ENCODE measurements at places on chromosomes 4 and X. TPM values are rescaled to one million over a fixed set of nuclear protein-coding genes. Genes with fewer than 3 reads are reported as not detected.

Gene TRIML2
- total RNA-seq: not detected

Gene HERC5
- total RNA-seq: 2.2 TPM

Gene DUSP9
- total RNA-seq: not detected

Gene SUPT20HL2
- not detected for total RNA-seq

Gene SPANXN4
- not detected for total RNA-seq

Gene SRPX
- 85.9 TPM for total RNA-seq

Gene FAM47A
- not detected for total RNA-seq

Gene KLB
- not detected for total RNA-seq

Gene SLC16A2
- 17.1 TPM for total RNA-seq

Gene F8A2
- not detected for total RNA-seq

Gene TRO
- 47.0 TPM for total RNA-seq

Gene SOX3
- not detected for total RNA-seq

Gene SSX4B
- not detected for total RNA-seq

Gene ZDHHC15
- 2.9 TPM for total RNA-seq

Gene SSX2B
- total RNA-seq: not detected

Gene COX7B2
- not detected for total RNA-seq

Gene KIT
- 17.6 TPM for total RNA-seq

Gene TCEAL7
- total RNA-seq: 292 TPM

Gene ADGRG2
- total RNA-seq: 4.3 TPM

Gene AWAT1
- total RNA-seq: not detected

Gene NMU
- total RNA-seq: 6.2 TPM

Gene SSX3
- not detected for total RNA-seq

Gene TLL1
- 11.9 TPM for total RNA-seq

Gene ESX1
- not detected for total RNA-seq

Gene CENPI
- 11.2 TPM for total RNA-seq

Gene ADAM29
- total RNA-seq: not detected

Gene EXOC1
- 47.0 TPM for total RNA-seq

Gene MUC7
- total RNA-seq: 140 TPM

Gene NDP
- 1.1 TPM for total RNA-seq
